ENCODE measurements at places on chromosomes 11 and 22.

DNA sequence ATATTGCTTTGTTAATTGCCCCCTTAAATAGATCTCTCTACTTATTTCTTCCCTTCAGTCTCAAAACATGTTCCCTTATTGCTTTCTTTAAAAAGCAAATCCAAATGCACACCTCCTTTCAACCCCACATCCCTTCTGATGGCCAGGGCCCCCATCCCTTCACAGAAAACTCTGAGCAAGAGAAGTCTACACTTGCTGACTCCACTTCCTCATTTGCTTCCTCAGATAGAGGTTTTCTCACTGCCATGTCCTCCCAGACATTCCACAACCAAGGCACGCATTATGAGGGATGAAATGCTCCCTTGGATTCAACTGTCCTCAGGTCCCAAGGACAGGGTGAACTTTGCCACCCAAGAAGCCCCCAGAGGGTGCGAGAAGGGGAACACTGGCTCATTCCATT is 43.1 kb downstream of the CSNK2A3 start:
- no peak for DNase-seq

DNA sequence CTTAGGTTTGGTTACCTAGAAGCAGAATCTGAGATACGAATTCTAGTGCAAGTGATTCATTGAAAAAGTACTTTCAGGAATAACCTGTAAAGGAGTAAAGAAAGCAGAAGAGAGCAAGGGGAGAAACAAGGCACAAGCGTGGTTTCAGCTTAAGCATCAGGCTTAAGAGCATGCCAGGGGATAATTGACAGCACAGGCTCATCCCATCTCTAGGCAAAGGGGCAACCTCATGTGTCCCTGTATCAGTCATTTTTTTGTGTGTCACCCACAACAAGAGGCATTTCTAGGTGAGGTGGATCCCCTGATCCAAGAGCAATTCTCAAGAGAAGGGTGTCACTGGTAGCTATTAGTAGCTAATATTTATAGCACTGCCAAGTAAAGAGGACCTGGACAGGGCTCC is 8.0 kb downstream of the PATE2 start:
- DNase-seq: no peak

GRCh38 chr11:11966826-11967668 is 41.4 kb downstream of the DKK3 start:
- DNase-seq: peak; percentile 51

- no peak for DNase-seq
Observed at GRCh38 chr11:14669958-14670357, 26.4 kb downstream of the PDE3B start.

- no peak for DNase-seq
Observed at GRCh38 chr11:3111919-3112690, 53.0 kb downstream of the OSBPL5 start.

DNA sequence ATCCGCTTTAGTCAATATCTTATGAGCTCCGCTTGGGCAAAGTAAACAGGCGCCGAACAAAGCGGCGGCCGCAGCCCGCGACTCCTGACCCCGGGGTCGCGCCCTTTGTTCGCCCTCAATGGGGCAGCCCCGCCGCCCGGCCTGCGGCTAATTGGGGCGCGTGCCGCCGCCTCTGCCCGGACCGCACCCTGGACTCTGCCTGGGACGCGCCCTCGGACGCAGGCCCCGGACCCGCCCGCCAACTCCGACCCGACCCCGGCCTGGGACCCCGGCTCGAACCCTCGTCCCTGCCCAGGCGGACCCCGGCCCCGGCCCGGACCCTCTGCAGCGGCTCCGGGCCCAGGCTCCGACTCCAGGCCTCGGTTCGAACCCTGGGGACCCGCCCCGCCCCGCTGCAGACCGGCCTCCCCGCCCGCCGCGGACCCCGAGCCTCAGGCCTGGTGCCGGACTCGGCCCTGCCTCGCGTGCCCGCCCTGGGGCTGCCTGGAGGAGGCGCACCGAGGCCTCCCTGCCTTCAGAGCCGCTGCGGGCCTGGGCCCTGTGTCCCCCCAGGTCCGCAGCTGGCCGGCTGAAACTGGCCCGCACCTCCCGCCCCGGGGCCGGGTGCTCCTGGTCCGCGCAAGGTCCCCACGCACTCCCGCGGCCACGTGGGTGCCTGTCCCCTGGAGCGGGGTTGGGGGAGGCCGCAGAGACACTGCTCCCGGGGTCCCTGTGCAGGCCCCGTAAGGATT is 84.7 kb upstream of the WNT7B start:
- DNase-seq: no peak

- DNase-seq: no peak
Observed at GRCh38 chr11:11733246-11733747, 108.5 kb upstream of the USP47 start.

DNA sequence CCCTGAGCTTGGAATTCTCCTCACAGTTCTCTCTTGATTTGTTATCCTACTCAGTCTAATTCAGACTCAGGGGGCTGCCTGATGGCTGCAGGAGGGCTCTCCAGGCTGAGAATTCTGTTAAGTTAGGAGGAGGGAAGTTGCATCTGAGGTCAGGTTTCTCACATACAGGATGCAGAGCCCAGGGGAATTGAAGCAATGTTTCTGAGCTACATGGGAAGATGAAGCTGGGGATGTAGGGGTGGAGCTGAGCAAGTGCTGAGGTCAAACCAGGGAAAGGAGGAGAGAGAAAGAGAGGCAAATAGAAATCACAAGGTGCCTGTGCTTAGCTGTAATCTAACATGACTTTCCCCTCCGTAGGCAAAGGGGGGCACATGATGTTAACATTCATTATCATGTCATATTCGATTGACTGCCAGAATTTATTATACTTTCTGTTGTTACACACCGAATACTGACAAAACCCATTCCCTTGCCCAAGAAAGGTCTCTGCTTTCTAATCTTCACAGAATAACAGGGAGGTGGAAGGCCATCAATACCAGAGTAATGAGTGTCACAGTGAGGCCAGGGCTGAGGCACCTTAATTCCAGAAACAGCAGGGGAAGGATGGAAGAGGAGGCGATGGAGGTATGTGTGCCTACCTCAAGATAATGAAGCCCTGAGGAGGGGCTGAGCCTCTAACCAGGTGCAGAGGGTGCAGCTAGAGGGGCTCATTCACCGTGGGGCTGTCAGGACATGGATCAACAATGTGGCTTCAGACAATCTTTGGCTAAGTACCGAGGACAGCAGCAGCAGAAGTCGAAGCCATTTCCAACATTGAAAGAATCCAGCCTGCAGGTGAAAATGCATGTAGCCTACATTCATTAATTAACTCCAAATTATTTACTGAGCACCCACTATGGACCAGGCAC is 205.4 kb upstream of the SNX19 start:
- DNase-seq: no peak

DNA sequence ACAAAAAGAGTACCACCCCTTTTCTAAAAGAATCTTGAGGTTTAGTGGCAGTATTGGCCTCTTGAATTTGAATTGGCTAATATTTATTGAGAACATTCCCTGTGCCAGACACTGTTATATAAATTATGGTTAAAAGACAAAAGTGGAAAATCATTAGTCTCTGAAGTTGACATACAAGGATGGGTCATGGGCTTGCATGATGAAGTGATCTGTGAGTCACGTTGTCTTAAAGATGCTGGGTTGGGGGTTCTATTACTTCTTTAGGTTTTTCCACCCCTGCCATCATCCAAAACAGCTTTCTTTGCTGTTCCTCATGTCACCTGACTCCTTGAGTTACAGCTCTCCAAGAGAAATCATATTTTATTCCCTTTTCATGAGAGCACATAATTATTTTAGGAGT is 85.0 kb downstream of the CD44 start:
- DNase-seq: no peak

- DNase-seq: no peak
Observed at GRCh38 chr11:16505481-16505880, 149.1 kb upstream of the SOX6 start.

DNA sequence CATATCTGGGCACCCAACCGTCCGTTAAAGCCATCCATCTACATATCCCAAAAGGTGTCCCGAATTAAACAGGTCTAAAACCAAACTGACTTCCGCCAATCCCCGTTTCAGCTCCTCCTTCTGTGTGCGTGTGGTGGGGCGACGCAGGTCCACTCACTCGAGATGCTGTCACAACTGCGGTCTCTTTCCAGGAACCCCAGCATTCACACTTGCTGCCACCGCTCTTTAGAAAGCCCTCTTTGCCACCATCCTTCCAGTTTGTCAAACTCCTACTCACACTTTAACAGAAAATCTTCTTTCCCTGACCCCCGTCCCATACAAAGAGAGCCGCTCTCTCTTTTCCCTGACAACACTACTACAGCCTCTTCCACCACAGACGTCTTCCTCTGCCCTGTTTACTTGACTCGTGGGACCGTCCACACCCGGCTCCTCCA is 467 bp downstream of the ESS2 start:
- no peak for DNase-seq

DNA sequence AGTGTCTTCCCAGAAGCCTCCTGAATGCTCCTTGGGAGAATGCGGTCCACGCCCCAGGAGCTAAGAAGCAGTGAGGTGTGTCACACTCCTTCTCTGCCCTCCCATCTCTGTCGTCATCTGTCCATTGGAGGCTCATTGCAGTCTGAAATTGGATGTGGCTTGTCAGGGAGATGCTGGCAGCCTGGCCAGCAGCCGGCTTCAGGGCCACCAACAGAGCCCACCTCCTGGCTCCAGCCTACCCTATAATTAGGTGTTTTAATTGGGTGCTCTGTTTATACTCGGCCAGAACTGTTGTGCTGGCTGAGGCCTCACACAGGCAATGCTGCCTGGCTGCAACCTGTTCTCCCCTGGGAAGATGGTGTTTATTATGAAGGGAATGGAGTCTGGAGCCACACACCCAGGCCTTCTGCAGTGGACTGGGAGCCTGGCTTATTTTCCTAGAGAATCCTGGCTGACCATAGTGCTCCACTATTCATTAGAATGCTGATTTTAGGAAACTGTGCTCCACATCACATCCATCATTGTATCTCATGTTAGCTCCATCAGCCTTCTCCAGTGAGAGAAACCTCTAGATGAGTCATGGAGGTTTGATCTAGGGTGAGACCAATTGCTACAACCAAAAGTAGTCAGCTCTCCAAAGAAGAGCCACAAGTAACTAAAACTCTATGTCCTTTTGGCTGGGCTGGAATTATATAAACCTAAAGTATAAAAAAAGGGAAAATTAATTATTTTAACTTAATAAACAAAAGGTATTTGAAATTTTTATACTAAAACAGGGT is 86.8 kb upstream of the CRTAM start:
- no peak for DNase-seq

- no peak for DNase-seq
Observed at GRCh38 chr11:88555018-88555828, 217.7 kb upstream of the CTSC start.

DNA sequence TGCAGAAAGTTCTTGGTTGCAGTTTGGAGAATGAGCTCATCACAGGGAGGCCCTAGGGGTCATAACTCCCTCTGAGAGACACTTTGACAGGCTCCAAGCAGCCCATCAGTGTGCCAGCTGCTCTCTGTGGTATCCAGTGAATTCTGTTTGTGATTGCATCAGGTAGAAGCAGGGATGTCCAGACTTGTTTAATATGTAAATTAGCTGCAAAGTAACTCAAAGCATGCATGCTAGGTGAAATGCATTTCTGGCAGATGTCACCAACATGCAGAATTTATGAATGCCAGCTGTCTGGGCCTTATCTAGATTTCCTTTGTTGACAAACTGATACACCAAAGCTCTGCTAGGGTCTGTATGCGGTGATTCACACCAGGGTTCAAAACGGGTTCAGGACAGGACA is 123.6 kb upstream of the MTNR1B start:
- DNase-seq: no peak

- no peak for DNase-seq
Observed at GRCh38 chr11:6563121-6563619, 40.2 kb downstream of the RRP8 start.

GRCh38 chr11:126336671-126337101 is 18.8 kb upstream of the ST3GAL4 start:
- no peak for DNase-seq

DNA sequence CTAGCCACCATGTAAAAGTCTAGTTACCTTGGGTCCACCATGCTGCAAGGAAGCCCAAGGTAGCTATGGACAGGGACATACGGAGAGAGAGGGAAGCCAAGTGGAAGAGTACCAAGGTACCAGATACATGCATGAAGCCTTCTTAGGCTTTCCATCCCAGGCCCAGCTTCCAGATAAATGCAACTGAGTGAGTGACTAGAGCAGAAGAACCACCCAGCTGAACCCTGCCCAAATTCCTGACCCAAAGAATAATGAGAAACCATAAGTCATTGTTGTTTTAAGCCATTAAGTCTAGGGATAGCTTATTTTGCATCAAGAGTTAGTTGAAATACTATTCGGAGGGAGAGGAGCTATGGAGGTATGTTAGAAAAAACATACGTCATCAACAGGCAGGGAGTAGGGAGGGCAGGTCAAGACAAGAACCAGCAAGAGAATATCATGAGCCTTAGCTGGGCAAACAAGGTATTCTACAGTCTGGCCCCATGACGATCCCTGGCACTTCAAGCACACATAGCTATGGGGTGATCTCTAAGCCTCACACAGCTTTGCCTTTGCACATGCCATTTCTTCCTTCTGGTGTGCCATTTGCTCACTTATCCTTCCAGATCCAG is 36.5 kb upstream of the APLNR start:
- DNase-seq: no peak

DNA sequence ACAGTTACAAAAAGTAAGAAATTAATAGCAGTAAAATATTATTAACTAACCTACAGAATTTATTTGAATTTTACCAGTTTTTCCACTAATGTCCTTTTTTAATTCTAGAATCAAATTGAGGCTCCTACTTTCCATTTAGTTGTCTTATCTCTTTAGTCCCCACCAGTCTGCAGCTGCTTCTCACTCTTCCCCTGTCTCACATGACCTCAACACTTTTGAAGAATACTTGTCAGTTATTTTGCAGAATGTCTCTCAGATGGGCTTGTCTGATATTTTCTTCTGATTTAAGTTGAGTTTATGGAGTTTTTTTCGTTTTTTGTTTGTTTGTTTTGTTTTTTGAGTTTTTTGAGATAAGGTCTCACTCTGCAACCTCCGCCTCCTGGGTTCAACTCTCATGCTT is 74.3 kb upstream of the ADORA2A start:
- DNase-seq: no peak

- DNase-seq: no peak
Observed at GRCh38 chr11:12280199-12280837, 97.1 kb upstream of the PARVA start.

Data from NT2/D1 (cell line).